ENCODE measurements at places on chromosomes 4 and X. TPM values are rescaled to one million over a fixed set of nuclear protein-coding genes. Genes with fewer than 3 reads are reported as not detected.

Gene TMEM184C
- 34.3 TPM for total RNA-seq

- peak; percentile 27 for DNase-seq
Measured at GRCh38 chr4:36159208-36159607, 85.1 kb downstream of the ARAP2 start.

Gene PCDH10
- 41.2 TPM for total RNA-seq

DNA sequence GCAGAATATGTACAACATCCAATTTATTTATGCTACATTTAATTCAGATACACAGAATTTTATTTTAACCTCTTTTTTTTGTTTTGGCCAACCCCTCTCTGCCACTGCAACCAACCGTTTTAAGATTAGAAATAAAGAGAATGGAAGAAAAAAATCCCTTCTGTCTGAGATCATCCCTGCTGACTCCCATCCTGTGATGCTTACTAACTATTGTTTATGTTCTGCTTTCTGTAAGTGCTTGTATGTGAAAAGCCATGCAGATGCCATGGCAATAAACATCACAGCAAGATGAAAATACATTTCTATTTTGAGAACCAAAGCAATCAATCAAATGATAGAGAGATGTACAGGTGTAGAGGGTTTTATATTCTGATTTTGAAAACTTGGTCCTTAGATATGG is 70.1 kb downstream of the GABRB1 start:
- no peak for DNase-seq

Gene L1CAM
- 17.0 TPM for total RNA-seq

- peak; percentile 4 for DNase-seq
Measured at GRCh38 chrX:84046403-84046984, 141.5 kb downstream of the RPS6KA6 start.

Gene FREM3
- not detected for total RNA-seq

Gene MFAP3L
- 49.1 TPM for total RNA-seq

GRCh38 chrX:107454302-107454701 is 4.8 kb downstream of the FRMPD3 start:
- no peak for DNase-seq

GRCh38 chrX:32933548-32933947 is 277.8 kb downstream of the DMD start:
- DNase-seq, result no peak

Gene RHOXF2B
- not detected for total RNA-seq

- no peak for DNase-seq
Measured at GRCh38 chr4:76716658-76717057, 181.3 kb downstream of the SOWAHB start.

Gene PARM1
- total RNA-seq, result 2.5 TPM

Gene HSD17B13
- total RNA-seq, result 0.11 TPM

DNA sequence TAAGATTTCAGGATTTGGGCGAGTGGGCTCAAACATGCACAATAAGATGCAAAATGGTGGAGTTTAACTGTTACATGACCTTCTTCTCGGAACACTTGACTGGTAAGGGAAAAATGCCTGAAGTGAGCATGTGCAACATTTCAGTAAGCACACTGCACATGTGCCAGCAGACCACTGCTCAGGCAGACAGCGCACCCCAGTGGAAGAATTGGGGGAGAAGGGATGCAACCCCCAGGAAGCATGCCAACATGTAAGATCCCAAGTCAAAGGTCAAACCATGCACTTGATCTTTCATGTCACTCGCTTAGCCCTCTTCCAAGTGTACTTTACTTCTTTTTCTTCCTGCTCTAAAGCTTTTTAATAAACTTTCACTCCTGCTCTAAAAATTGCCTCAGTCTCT is 256.3 kb downstream of the CENPC start:
- peak; percentile 69 for DNase-seq

GRCh38 chr4:138558886-138559285 is 316.7 kb upstream of the SLC7A11 start:
- DNase-seq, result no peak

GRCh38 chr4:133161570-133162295 is 12.6 kb downstream of the PCDH10 start:
- DNase-seq, result no peak

GRCh38 chr4:78220283-78220682 is 163.2 kb downstream of the FRAS1 start:
- DNase-seq, result no peak

DNA sequence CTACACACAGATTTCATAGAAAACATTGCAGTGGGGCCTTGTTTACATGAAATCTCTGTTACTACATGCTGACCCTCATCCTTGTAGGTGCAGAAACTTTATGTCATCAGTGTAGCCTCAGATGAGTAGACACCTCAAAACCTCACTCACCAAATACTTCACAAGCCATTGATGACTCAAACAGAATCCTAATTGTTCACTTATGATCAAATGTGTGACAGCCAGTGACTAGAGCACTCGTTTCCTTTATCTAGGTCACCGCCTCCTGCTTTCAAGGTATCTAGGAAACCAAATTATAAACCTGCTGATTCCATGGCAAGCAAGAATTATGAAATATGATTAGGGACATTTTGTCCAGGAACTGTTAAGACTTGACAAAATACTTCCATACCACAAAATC is 255.8 kb upstream of the GPRIN3 start:
- DNase-seq, result no peak

- DNase-seq, result no peak
Measured at GRCh38 chr4:107987916-107988762, 1.6 kb upstream of the HADH start.

Gene ENAM
- total RNA-seq, result not detected

Gene SMAD1
- 26.2 TPM for total RNA-seq

- peak; percentile 46 for DNase-seq
Measured at GRCh38 chr4:54318904-54319303, 89.8 kb downstream of the PDGFRA start.

GRCh38 chr4:47462799-47463234 is 685 bp downstream of the COMMD8 start:
- no peak for DNase-seq

GRCh38 chr4:1200425-1201035 is 28.1 kb upstream of the SPON2 start:
- DNase-seq, result peak; percentile 71

DNA sequence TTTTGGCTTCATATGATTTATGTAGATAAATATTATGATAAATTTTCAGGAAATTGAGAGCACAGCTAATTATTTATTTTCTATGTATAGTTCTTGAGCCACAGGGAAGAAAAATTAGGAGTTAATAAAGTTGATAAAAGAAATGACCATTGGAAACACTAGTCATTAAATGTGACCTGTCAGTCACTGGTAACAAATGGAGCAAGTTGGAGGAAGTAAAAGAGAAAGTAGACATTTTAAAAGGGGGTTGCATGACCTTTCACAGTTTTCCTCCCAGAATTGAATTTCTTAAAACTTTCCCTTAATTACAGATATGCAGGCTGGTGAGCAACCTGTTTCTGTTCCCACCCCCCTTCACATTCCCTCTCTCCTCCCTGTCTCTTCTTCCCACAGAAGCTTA is 5.3 kb downstream of the SMIM9 start:
- DNase-seq, result no peak

- DNase-seq, result peak; percentile 81
Measured at GRCh38 chr4:7651461-7651921, 216.8 kb upstream of the PSAPL1 start.

DNA sequence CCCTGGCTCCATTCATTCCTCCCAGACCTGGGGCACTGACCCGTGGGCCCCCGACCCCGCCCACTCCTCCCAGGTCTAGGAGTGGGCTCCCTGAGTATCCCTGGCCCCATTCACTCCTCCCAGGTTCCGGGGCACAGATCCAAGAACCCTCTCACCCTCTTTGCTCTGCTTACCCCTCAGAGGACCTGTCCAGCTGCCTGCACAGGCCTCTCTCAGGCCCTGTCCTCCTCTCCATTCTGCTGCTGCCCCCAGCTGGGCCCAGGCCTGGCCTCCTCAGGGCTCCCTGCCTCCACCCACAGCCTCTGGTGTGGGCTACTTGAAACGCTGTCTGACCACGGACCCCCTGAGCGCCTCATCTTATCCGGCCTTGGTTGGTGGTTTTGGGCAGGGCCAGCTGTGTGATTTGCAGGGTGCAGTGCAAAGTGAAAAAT is 217.7 kb upstream of the PSAPL1 start:
- no peak for DNase-seq

DNA sequence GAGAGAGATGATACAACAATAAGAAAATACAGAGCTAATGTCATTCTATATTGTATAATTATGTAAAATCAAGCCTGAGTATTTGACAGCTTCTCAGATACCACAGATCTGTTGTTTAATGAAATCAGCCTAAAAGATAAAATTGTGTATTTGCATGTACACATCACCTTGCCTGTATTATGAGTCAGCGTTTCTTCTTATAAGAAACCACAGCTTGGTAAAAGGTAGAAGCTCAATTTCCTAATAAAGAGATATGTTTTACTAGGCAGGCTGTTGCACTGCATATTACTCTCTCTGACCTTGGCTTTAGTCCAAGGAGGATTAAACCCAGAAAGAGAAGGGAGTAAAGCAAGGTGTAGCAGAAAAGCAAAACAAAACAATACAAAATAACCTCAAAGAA is 121.3 kb downstream of the PPARGC1A start:
- DNase-seq, result no peak

DNA sequence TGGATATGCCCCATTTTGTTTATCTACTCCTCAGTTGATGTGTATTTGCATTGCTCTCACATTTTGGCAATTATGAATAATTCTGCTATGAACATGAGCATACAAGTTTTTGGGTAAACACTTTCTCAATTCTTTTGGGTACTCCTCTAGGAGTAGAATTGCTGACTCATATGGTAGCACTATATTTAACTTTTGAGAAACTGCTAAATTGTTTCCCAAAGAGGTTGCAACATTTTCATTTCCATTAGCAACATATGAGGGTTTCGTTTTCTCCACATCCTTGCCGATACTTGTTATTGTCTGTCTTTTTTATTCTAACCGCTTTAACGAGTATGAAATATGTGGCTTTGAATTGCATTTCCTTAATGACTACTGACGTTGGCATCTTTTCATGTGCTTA is 185.4 kb downstream of the TSPAN5 start:
- DNase-seq, result no peak

DNA sequence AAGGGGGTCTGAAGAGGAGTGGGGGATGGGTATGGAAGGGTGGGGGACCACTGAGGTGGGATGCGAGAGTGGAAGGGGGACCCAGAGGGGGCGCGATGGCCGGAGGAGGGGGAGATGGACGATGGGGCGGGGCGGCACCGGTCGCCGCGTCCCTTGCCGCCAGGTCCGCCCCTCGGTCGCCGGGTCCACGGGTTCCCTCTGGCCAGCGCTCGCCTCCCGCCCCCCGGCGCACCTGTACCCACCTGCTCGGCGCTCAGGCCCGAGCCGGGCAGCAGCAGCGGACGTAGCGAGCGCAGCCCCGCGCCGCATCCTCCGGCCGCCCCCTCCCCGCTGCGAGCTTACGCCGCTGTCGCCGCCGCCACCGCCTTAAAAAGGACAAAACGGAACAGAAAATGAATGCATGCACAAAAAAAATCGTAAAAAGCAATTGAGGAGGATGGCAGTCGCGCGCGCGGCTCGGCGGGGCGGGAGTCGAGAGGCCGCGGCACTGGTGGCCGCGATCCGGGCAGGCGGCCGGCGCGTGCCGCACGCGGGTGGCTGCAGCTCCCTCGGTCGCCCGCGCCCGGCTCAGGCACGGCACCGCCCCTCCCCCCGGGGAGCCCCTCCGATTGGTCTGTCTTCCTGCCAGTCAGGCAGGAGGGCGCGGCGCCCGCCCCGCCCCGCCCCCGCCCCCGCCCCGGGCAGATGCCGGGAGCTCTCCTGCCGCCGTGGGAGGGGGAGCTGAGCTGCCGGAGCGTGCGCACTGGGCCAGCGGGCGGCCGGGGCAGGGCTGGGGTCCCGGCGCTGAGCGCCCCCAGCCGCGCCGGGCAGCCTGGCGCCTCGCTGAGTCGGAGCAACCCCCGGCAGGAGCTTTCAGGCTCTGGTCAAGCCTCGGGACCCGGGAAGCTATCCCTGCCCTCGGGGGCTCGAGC is at the start of gene JAKMIP1:
Gene JAKMIP1 (minus strand): TSS at position 539 of the 911 bp plus-strand sequence. CDS start 87,699 bp downstream, outside the sequence.
- peak; percentile 100 for DNase-seq

DNA sequence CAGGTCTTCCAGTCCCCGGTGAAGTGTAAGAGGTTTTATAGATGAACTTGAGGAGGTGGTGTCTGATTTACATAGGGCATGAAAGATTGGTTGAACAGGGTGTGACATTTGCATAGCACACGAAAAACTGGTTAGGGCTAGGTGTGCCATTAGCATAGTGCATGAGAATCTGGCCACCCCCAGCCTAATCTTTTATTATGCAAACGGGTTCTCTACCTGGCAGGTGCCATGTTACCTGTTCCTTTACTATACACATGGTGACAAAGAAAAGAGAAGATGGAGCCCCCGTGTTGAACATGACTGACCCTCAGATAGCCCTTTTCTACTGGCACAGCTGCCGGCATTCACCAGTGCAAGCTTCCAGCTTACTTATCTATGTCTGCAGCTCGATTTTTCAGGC is 71.0 kb downstream of the UCHL1 start:
- peak; percentile 16 for DNase-seq

DNA sequence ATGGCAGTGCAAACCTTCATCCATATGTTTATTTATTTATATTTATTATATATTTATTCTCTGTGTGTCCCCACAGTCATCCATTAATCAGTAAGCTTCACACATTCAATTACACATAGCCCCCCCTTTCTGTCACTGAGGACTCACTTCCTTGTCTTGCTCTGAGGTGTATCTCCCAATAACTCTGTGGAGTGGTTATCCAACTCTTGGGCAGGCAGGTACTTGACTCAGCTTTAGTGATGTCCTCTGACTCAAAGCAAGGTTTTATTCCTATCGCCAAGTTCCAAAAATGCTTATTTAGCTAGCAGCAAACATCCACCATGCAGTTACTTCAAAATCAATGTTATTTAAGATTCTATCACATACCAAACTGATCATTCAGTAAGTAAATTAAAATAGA is 25.2 kb upstream of the NDP start:
- DNase-seq, result no peak

- DNase-seq, result peak; percentile 72
Measured at GRCh38 chr4:7876201-7876875, 63.3 kb downstream of the AFAP1 start.

Gene GRK4
- 1.9 TPM for total RNA-seq

GRCh38 chr4:95181243-95181995 is 367.4 kb downstream of the UNC5C start:
- DNase-seq, result peak; percentile 64

Gene RBBP7
- 198 TPM for total RNA-seq

DNA sequence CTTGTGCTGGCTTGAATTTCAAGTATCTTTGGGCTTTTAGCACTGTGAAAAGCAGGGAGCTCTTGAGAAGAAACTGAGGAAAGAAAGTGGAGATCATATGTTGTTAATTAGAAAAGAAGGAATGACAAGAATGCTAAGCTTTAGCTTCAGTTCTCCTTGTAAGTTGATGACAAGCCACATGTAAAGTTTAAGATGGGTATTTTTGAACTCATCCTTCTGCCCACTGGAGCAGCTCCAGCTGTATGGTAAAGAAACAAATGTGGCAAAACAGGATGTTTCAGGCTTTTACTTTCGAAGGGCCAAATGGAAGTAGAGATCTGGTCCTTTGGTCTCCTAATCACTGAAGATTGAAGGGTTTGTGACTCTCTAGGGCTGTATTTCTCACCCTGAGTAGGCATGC is 137.8 kb downstream of the GUCY2F start:
- DNase-seq, result no peak
